ENCODE measurements at places on chromosomes 5 and 9.

DNA sequence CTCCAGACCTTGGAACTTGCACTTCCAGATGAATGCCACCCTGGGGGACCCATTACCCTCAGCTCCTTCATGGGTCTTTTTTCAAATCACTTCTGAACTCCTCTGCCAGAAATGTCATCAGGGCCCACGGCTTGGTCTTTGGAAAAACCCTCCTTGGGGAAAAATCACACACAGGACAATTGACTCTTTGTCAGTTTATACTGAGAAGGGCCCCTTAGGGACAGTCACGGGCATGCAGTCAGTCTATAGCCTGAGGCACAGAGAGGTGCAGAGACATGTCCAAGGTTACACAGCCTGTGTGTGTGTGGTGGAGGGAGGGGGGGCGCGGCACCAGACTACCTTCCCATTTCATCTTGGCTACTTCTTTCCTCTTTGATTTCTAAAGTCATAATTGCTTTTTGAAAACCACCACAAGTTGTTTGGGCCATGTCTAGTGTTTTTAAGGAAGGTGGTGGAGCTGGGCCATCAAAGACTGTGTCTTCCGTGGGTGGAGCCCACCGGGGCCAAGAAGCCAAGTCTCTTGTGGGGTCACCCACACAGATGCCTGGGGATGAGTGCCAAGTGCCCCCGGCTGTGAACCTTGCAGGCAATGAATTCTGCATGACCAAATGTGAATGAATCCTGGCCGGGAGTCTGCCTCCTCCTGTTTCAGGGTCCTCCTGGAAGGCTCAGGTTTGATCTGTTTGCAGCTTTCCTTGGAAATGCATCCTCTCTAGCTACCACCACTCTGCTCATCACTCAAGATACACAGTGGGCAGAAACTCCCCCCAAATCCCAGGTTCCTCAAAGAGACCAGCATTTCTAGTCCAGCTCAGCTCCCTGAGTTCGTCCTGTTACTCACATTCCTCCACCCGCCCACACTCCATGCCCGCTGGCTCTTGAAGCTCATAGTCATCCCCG is 200.1 kb upstream of the TBC1D2 start:
- no peak for DNase-seq

DNA sequence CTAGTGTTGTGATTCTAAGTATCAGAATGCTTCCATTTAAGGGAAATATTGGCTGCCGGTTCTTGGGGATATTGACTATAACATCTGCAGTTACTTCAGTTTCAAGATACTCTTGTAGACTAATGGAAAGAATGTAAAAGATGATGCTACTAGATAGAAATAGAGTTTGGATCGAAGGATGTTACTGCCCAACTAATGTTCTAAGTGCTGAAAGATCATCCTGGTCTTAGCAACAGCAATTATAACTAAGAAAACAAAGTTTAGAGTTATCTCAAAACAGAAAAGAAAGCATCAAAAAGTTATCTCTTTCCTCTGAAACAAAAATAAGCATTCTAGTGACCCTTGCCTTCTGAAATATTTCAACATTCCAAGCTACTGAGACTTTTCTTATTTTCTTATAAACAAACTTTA is 49.9 kb downstream of the ITGA1 start:
- DNase-seq = no peak

DNA sequence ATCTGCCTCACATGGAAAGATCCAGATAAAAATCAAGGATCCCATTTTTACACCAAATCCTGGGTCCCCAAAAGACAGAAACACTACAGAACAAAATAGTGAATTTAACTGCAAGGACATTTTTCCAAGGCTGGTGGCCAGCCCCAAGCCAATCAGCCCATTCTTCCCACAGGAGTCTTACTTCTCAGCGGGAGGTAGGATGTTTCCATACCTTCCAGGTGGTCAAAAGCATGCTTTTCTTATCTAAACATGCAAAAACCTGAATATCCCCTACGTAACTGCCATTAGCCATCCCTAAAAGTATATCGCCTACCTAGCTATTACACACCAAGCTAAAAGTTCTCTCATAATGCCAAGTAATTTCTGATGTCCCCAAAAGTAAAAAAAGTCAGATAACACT is 20.6 kb downstream of the TMEM161B start:
- no peak for DNase-seq

- DNase-seq = no peak
Measured at GRCh38 chr9:134766587-134766986, 114.0 kb upstream of the FCN2 start.
